Fibroblast of skin of left biceps (primary cell): ENCODE measurements at places on chromosomes 12 and 14.

GRCh38 chr12:105289114-105289904 lies 41.2 kb upstream of the C12orf75 start:
- no peak for DNase-seq

DNA sequence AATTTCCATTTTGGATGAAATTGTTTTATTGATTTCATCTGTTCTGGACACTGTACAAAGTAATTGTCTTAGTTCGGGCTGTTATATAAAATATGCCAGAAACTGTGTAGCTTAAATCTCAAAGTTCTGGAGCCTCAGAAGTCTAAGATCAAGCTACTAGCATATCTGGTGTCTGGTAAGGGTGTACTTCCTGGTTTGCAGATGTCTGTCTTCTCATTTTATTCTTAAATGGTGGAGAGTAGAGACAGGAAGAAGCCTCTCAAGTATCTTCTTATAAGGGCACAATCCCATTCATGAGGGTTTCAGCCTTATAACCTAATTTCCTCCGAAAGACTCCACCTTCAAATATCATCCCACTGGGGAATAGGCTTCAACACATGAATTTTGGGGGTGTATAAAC lies 51.3 kb downstream of the MON2 start:
- DNase-seq: no peak

- DNase-seq: no peak
These were observed 379.9 kb upstream of the PDE3A start for GRCh38 chr12:19988459-19988873.

DNA sequence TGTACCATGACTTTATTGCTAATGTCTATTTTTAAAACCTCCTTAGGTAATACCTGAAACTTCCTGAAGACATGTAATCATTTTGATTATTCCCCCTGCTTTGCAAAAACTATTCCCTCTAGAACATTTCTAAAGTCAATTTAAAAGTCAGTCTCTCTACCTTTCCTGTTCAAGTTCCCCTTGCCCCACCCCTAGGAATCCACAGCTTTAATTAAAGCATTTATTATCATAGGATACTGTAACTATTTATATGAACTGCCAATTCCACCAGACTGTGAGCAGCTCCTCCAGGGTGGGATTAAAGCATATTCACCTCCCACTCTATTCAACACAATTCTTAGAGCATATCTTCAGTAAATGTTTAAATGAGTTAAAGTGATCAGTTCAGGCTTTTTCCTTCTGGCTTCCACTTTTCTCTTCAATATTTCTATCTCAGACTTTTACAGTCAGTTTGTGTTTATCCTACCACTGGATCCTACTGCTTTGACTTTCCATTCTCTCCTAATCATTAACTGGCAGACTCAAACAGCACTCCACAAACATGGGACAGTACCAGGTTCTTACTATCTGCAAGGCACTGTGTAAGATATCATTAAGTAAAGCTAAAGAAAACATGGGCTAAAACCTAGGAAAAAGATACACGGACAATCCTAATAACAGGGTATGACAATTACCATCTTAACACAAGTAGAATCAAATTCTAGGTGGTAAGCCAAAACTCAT lies 39.1 kb downstream of the PTPN21 start:
- no peak for DNase-seq

GRCh38 chr14:87944987-87945604 lies 47.9 kb downstream of the GALC start:
- peak; percentile 13 for DNase-seq

GRCh38 chr12:62692884-62693283 lies 226.3 kb downstream of the MON2 start:
- DNase-seq: peak; percentile 95

DNA sequence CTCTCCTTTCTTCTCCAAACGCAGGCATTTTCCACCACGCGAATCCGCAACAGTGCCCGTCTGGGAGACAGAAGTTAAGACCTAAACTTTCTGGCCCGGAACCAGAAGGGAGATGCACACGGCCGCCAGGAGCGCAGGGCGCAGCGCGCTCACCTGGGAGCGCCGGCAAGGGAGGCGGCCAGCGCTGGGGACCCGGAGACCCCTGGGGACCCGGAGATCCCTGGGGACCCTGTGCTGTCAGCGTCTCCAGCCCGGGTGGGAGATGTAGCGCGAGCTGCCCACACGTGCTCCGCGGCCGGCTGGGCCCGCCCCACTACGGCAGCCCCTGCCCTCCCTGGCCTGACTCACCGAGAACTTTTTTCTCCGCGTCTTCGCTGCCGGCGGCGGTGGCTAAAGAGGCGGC lies 620 bp downstream of the YBX3 start:
- DNase-seq: no peak

- no peak for DNase-seq
These were observed at the start of gene ASCL1 for GRCh38 chr12:102957339-102958050. Gene ASCL1 (plus strand): TSS chr12:102957674. CDS start chr12:102958245, 571 bp downstream.

DNA sequence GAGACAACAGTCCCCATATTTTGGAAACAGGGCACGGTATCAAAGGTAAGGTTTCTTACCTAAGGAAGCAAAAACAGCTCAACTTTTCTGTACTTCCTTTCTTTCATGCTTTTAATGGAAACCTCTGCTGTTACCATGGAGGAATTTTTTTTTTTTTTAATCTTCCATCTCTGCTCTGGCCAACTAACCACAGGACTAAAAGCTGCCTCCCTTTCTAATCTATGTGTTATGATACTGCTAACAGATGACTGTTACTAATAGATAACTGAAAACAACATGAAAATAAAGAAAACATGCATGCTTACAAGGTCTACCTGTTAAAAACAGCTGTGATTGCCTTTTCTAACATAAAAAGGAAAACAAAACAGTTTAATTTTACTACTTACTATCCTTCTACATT lies 168.4 kb downstream of the SOX5 start:
- DNase-seq: no peak

GRCh38 chr12:27822076-27822712 lies 42.2 kb upstream of the MANSC4 start:
- DNase-seq: no peak

DNA sequence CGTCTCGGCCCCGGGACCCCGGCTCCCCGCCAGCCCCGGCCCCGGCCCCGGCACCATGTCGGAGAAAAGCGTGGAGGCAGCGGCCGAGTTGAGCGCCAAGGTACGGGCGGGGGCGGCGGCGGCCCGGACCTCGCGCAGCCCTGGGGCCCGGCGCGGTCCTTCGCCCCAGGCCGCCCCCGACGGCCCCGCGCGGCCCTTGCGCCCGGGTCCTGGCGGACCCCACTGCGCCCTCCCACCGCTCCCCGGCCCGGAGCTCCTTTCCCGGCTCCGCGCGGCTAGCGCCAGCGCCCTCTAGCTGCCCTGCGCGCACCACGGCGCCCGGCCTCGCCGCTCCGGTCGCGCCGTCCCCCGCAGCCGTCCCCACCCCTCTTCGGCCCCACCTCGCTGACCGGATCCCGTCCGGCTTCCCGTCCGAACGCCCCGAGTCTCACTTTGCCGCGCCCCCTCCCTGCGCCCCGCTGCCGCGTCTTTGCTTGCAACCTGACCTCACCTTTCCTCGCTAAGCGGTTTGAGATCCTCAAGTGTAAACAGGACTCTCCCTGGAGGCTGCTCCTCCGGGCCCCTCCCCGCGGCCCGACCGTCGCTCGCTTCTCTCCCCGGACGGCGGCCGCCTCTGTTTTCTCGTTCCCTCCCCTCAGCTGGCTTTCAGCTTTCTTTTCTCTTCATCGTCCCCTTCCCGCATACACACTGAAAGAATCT lies 637 bp downstream of the PTMS start:
- DNase-seq: no peak

DNA sequence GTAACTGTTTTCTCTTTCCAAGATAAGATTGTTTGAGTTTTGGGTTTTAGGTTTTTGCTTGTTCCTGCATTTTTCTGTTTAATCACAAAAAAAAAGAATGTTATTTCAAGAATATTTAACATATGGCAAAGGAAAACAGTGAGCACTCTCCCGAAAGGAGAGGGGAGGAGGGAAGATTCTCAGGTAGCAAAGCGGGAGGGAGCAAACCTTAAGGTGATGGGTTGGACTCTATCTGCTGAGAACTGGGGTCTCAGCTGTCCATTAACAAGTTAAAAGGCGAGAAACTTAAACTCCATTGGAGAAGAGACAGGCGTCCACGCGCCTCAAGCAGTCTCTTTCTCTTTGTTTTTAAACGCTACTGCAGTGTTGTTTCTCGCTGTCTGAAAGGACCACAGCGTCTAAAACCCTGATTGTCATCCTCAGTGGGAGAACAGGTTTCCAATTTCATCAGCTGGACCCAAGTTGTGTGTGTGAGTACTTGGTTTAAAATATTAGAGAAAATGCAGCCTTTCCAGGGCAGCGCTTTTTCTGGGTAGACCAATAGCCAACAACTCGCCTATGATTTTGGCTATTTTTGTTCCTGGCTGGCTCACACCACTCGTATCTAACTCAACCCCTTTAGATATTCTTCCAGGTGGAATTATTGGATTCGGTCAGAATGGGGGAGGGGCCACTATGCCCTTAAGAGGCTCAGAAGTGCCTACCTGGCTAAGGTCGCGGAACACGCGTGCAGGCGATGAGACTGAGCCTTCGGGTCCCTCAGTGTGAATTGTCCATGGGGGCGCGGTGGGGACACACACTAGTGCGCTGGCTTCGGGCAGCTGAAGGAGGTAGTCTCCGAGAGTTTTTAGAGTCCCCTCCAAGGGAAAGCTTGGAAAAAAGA lies 8.2 kb downstream of the SIX1 start:
- no peak for DNase-seq

DNA sequence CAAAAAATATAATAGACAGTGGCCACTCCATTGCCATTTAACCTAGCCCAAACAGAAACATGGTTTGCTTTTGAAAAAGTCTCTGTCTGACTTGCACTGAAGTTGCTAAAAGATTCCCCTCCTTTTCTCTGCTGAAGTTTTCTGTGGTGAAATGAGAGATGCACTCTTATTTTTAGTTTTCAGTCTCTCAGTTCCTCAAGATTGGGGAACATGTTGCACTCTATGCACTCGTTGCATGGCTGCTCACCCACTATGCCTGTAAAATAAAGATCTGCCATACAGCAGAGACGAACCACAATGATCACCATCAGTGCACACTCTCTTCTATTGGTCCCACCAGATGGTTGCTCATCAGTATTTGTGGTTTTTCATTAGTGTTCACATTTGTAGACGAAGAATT lies 13.1 kb upstream of the DAAM1 start:
- DNase-seq: no peak

DNA sequence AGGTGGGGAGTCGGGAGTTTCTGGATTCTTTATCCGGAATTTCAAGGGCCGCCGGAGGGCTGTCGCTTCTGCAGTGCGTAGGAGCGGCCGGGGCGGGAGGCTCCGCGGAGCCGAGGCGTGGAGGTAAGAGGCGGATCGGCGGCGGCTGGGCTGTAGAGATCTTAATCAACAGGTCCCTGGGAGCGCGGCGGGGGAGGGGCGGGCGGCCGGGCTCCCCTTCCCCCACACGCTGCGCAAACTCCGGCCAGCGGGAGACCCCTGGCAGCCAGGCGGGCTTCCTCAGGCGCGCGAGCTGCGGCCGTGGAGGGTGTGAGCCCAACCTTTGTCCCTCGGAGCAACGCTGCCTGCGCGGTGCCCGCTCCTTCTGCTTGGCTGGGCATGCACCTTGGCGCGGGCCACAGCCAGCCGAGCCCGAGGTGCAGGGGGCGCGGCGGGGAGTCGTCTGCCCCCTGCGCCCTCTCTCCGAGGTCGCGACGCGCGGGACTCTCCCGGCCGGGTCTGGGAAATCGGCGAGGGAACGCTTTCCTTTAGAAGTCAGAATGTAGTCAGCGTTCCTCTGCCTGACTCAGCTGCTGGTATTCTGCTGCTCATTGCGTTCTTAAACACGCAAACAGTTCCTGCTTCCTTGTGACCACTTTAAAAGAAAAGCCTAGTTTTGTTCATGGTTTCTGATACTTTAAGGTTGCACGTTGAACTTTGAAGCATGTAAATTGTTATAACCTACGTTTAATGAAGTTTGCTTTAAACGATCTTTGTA lies at the start of gene PALS1:
Gene PALS1 (plus strand): TSS at position 25 of the 757 bp plus-strand sequence. CDS start 37,736 bp downstream, outside the sequence.
- peak; percentile 33 for DNase-seq

DNA sequence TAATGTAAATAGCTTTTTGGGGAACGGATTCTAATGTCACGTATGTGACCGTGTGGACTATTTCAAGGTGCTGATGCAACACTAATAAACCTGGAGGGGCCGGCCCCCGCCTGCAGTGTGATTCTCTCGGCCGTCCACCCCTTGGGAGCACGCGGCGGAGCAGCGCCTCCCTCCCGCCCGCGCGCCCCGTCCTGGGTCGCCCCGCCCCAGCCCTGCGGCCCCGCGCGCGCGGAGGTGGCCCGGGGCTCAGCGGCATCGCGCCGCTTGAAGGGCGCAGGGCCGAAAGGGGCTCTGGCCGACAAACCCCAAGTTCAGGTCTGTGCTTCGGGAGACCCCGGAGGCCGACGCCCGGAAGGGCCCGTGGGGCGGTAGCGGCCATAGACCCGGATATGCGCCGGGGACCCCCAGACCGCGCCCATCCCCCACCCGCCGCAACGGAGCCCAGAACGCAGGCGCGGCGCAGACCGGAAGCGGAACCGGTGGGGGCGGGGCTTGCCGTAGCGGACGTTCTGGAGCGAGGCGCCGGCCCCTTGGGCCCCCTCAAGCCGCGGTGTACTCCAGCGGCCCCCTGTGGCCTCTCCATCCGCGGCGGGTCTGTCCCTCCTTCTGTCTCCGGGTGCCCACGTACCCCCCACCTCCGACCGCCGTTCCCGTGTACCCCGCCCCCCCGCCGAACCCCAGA lies at the start of gene TEX22:
Gene TEX22 (plus strand): TSS at position 495 of the 682 bp plus-strand sequence. CDS start 803 bp downstream, outside the sequence.
- peak; percentile 52 for DNase-seq

- no peak for DNase-seq
These were observed 22.9 kb downstream of the SPTSSA start for GRCh38 chr14:34439090-34439489.

GRCh38 chr14:91510171-91511042 lies at the start of gene PPP4R3A:
Gene PPP4R3A (minus strand): TSS chr14:91510310. CDS start chr14:91509647, 663 bp downstream.
- peak; percentile 92 for DNase-seq

- DNase-seq: no peak
These were observed 34.2 kb upstream of the C12orf50 start for GRCh38 chr12:88063375-88063774.

- DNase-seq: no peak
These were observed 1.8 kb upstream of the WNK1 start for GRCh38 chr12:750366-751191.

GRCh38 chr12:106845902-106846301 lies 71.4 kb downstream of the RIC8B start:
- no peak for DNase-seq

DNA sequence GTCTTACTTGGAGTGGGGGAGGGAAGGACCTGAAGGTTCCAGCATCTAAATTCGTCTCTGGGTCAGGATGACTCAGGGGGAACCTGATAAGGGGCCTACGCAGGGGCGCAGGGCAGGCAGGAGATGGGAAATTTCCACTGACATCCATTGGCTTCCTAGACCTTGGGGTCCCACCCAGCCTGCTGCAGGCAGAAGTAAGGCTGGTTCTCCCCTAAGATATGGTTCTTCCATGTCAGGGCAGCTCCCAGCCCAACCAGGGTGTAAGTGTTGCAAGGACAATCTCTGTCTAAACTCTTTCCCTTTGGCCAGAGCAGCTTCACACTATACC lies 2.1 kb upstream of the NDRG2 start:
- DNase-seq: no peak

DNA sequence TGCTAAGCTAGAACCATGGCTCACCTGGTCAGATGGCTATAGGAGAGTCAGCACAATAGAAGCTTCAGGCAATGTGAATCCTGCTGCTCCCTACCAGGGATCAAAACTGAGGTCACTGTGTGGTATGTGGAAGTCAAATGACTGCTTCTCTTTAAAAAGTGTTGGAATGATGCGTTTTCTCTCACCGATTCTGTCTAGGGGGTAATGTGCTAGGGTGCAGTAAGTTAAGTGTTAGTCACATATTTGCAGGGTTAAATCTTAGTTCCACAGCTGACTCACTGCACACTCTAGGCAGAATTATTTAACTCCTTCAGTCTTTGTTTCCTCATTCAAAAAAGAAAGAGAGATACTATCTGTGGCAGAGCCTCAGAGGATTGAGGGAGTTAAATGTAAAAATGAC lies 696.6 kb downstream of the DIO2 start:
- DNase-seq: peak; percentile 45
